ENCODE measurements at places on chromosomes 5 and 9.

GRCh38 chr5:68273717-68274409 lies 58.3 kb downstream of the PIK3R1 start:
- no peak for DNase-seq

DNA sequence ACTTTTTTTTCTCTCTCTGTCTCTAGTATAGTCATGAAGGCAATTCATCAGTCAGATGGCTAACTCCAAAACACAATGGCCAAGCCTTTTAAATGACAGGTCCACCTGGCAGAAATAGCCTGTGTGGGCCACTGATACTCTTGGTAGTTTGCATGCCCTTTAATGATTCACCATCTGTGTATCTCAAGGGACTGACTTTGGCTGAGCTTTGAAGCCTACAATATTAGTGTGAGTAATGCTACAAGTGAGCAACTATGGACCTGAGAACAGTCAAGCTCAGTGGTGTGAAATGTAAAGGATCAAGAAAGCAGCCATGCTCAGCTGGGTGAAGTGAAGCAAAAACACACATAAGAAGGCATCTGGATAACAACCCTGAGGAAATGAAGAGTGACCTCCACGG lies 506.9 kb downstream of the TLE1 start:
- no peak for DNase-seq

GRCh38 chr9:131697097-131697496 lies 42.8 kb downstream of the RAPGEF1 start:
- DNase-seq = no peak

GRCh38 chr5:59035681-59036080 lies 452.8 kb downstream of the RAB3C start:
- no peak for DNase-seq

DNA sequence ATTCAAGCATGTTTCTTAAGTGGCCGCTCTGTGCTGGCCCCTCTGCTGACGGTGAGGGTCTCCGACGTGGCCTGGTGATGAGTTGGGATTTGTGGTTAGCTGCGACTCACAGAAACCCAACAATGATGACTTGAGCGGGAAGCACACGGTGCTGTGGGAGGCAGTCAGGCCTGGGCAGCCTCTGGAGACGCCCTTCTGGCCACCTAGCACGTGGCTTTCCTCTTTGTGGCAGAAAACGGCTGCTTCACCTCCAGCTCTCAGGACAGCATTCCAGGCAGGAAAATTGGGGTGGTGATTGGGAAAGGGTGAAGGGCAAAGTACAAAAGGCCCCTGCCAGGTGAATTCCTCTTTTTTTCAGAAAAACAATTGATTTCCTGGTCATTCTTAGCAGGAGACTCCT lies 17.5 kb upstream of the IER5L start:
- no peak for DNase-seq

Data from GM18507 (cell line).